ENCODE measurements at places on chromosomes 12 and 14. TPM values are rescaled to one million over a fixed set of nuclear protein-coding genes. Genes with fewer than 3 reads are reported as not detected.

GRCh38 chr12:2959505-2960389 is 550 bp downstream of the TEAD4 start:
- DNase-seq: peak; percentile 40

DNA sequence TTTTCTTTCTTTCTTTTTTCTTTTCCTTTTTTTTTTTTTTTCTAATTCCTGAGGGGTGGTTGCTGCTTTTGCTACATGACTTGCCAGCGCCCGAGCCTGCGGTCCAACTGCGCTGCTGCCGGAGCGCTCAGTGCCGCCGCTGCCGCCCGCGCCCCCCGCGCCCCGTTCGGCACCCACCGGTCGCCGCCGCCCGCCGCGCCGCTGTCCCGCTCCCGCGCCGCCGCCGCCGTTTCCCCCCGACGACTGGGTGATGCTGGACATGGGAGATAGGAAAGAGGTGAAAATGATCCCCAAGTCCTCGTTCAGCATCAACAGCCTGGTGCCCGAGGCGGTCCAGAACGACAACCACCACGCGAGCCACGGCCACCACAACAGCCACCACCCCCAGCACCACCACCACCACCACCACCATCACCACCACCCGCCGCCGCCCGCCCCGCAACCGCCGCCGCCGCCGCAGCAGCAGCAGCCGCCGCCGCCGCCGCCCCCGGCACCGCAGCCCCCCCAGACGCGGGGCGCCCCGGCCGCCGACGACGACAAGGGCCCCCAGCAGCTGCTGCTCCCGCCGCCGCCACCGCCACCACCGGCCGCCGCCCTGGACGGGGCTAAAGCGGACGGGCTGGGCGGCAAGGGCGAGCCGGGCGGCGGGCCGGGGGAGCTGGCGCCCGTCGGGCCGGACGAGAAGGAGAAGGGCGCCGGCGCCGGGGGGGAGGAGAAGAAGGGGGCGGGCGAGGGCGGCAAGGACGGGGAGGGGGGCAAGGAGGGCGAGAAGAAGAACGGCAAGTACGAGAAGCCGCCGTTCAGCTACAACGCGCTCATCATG is 654 bp downstream of the FOXG1 start:
- no peak for DNase-seq

- DNase-seq: no peak
Measured at GRCh38 chr14:89241257-89241656, 175.8 kb downstream of the FOXN3 start.

DNA sequence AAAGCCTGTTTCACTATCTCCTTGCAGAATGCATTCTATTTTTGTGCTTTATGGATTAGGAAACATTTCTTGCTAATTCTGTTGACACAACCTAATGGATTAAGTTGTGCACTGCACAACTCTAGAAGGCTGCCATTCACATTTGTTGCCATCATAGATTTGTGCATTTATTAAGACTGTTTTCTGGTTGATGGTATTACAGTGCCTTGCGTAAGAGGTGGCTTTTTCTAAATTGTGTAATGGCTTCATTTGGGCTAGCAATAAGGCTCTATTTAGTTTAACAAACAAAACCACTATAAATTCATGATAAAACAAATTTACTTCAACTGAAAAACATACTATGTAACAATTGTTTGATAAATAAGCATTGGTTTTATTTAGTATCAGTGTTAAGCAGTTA is 175.9 kb downstream of the TRHDE start:
- no peak for DNase-seq

GRCh38 chr12:14272956-14273912 is 92.2 kb upstream of the ATF7IP start:
- peak; percentile 90 for DNase-seq

GRCh38 chr14:102043251-102044025 is 43.4 kb downstream of the HSP90AA1 start:
- no peak for DNase-seq

DNA sequence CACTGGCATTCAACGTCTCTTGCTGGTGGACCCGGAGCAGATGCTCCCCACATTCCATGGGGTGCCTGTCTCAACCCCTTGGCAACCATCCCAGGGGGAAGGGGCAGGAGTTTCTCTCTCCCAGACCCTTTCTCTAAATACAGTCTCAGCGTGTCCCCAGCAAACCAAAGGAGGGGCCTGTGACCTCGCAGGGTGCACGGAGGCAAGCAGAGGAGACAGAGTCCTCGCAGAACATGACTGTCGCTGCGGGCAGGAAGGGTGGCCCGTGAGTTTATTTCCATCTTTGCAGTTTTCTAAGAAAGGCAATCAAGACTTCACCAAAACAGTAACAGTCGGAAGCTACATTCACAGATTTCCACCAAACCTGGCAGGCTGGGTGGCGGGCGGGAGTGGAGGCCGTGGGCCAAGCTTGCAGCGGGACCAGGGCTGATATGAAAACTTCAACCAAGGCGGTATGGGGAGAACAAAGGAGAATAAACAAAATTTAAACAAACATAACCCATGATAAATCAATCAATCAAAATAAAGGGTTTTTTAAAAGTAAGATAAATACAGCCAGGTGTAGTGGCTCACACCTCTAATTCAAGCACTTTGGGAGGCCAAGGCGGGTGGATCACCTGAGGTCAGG is 18.6 kb downstream of the BRF1 start:
- no peak for DNase-seq

DNA sequence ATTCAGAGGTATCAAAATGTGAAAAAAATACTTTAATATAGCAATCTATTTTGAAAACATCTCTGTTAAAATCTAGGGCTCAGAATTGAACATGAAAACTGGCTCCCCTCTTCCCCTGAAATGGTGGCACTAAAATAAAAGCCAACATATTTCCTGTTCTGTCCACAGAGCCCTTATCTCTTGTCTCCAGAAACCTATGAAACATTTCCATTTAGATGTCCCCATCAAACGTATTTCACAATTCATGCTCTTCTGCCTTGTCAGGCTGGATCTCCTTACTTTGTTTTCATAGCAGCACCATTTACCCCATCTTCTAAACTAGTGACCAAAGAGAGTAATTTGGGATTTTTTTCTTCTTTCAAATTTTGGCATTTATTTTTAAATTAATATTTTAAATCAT is 42.4 kb downstream of the PDE3A start:
- no peak for DNase-seq

DNA sequence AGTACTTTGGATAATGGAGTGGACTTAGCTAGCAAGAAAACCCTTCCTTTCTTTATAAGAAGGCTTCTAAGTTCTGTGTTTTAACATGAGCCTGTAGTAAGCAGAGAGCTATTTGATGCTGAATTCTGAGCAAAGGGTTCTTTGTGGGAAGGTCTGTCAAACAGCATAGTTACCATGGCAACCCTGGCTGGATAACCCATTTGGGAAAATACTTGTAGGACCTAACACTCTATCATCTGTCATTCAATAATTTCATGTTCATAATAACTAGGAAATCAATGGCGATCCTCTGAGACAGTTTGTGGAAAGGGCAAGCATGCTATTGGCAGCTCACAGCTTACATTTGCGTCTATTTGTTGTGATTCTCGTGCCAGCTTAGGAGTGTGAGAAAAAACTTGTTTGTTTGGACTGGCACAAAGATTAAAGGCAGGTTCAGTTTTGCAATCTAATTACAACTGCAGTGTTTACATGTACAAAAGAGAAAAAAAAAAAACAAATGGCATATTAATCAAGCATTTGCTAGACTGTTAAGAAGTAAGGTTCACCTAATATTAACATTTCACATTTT is 219.2 kb downstream of the PDZRN4 start:
- peak; percentile 12 for DNase-seq

DNA sequence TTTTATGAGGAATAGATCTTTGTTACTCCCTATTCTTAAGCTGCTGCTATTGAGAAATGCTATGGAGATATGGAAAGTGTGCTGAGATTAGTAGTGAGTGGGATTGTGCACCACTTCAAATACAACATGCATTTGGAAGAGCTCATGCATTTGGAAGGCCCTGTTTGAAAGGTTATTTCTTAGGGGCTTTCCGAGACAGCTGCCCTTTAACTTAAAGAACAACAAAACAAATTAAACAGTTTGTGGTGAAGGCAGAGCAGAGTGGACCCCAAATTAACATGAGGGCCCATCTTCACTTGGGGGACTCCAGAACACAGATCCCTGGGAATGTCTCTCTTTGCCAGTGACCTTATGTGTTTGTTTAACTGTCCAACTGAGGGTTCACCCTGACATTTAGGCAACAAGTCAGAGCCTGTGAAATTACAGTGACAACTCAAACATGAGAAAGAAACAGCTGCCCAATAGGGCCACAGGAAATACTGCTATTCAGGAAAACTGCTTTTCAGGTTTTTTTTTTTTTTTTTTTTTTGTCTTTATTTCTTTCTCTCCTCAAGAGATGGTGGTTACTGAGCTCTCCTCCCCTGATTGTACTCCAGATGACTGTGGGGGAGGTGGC is 41.4 kb upstream of the IGF1 start:
- no peak for DNase-seq

- no peak for DNase-seq
Measured at GRCh38 chr14:89481196-89481595, 64.2 kb upstream of the FOXN3 start.

GRCh38 chr14:95524706-95525512 is 8.5 kb upstream of the SYNE3 start:
- DNase-seq: no peak

GRCh38 chr12:122894193-122895121 is 1.5 kb downstream of the VPS37B start:
- DNase-seq: no peak

DNA sequence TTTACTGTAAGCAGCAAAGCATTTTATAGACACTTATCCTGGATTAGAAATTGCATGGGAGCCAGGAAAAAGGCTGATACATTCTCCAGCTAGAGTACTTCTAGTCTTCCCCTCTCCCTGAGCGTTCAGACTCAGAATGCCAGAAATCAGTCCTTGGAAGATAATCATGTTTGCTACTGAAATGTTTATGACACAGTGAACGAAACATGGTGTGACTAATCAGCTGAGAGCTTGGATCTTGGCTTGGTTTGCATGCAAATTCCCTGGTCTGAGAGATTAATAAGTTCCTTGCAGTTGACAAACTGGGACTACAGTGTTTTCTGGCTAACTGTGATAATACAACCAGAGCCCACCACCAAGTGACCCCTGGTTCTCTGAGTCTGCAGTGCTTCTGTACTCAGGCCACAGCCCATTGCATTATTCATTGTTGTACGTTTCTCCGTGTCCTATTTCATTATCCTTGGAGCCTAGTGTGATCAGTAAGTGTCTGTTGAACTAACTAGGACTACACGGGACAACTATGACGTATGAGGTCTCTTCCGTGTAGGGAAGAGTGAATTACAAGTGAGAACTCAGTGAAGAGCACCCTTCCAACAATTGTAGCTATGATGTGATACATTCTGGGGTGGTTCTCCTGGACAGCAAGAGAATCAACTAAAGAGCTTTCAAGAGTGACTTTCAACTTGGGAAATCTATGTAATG is 34.6 kb upstream of the EVL start:
- DNase-seq: peak; percentile 93

- DNase-seq: no peak
Measured at GRCh38 chr14:77573964-77574363, 42.5 kb downstream of the SPTLC2 start.

- no peak for DNase-seq
Measured at GRCh38 chr14:31489691-31490090, 1.9 kb upstream of the GPR33 start.

GRCh38 chr12:29807129-29807528 is 23.4 kb upstream of the TMTC1 start:
- DNase-seq: no peak

DNA sequence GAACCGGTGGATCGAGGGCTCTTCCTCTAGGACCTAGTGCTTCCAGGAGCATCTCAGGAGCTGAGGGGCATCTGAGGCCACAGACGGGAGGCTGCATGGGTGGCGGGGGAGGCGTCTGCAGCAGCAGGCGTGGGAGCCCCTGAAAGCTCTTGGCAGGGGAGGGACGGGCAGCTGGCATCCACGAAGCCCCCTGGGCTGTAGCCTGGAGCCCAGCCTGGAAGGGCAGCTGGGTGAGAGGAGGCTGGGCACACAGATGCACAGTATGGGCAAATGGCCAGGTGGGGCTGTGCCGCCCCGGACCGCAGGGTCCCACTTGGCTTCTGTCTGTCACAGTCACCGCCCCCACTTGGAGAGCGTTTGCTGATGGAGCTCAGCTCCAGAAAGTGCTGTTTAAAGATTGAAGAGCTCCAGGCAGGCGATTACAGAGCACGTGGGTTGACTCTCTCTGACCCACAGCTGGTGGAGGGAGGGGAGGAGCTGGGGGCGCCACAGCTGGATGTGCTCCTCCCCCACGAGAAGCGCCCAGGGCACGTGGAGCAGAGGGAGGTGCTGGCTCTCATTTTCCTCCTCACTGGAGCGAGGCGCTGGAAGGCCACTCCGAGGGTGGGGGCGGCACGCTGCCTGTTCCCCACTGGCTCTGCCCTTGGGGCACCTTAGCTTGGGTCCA is 155.0 kb upstream of the C14orf180 start:
- peak; percentile 90 for DNase-seq

DNA sequence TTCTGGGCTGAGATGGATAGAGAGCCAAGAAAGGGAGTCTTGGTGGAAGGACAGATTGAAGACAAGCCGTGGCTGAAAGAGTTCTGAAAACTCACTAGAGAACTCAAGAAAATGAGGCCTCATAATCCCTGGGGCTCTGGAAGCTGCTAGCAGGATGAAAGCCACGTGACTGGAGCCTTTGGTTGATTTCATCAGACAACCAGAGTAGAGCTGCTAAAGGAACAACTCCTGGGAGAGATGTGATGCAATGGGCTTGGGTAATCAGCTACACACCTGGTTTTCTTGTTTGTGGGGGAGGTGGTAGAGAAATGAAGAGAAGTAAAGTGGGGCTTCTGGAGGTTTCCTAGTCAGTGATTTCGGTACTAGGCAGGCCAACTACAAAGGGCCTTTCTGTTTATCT is 13.4 kb downstream of the CSRNP2 start:
- no peak for DNase-seq

- DNase-seq: no peak
Measured at GRCh38 chr14:24228902-24229301, 3.3 kb downstream of the NEDD8 start.

DNA sequence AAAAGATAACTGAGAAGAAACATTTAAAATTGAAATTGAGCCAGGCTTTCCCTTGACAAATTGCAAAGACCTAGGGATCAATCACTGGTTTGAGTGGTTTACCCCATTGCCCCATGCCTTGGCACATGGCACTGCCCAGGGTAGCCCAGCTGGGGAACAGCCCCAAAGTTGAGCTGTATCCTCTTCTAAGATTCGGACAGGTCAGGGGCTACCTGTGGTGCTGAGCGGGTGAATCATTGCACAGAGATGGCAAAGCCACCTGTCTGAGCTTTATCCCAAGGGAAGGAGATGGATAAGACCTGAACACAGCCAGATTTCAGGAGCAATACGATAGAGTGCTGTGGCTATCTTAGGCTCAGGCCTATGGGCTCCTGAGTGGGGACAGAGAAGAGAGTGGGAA is 7.0 kb downstream of the IFI27L2 start:
- DNase-seq: no peak

Gene CLEC2D
- polyA plus RNA-seq: 4.4 TPM

Gene PNN
- polyA plus RNA-seq: 26.8 TPM

Gene CBLN3
- 2.1 TPM for polyA plus RNA-seq

Gene KCNMB4
- polyA plus RNA-seq: 1.6 TPM

Gene PELI2
- polyA plus RNA-seq: 3.8 TPM

Gene PPP1R1A
- 0.73 TPM for polyA plus RNA-seq

Gene PLA2G1B
- polyA plus RNA-seq: 24.4 TPM

Gene CDK4
- 115 TPM for polyA plus RNA-seq

Gene ANGEL1
- polyA plus RNA-seq: 10.4 TPM

Gene ANKS1B
- polyA plus RNA-seq: 0.32 TPM

Gene SLC17A8
- 0.02 TPM for polyA plus RNA-seq
